ENCODE measurements at places on chromosomes 16 and 17. TPM values are rescaled to one million over a fixed set of nuclear protein-coding genes. Genes with fewer than 3 reads are reported as not detected.

The TK2 gene
- total RNA-seq: 6.9 TPM

The SMIM5 gene
- 0.16 TPM for total RNA-seq

The ABCC3 gene
- total RNA-seq: not detected

The NPIPA2 gene
- total RNA-seq: 2.0 TPM

The SPN gene
- 122 TPM for total RNA-seq

The CFAP119 gene
- 6.4 TPM for total RNA-seq

The TERB1 gene
- total RNA-seq: not detected

The NOD2 gene
- 0.78 TPM for total RNA-seq

The PRAC2 gene
- not detected for total RNA-seq

DNA sequence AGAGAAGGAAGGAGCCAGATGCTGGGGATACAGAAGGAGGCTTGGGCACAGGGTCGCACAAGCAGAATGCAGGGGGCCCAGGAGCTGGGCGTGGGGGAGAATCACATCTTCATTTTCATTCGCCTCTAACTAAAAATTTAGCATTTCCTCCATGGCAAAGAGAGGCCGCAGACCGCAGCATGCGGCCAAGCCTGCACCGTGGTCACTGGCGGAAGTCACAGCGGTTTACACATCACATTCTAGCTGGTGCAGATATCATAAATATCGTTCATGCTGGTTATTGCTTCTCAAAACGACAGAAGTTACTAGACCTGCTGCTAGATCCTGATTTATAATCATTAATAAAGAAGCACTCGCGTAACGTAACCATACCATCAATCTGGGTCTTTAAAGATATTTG is 162.0 kb downstream of the NTN1 start:
- H3K27me3 ChIP-seq: peaks cover 4% of the 10 kb centered on the region
- H3K4me1 ChIP-seq: no peaks in the 10 kb centered on the region
- H3K4me3 ChIP-seq: no peak overlapping the region
- no peak for DNase-seq
- H3K36me3 ChIP-seq: no peaks in the 10 kb centered on the region

GRCh38 chr16:87072101-87072500 is 245.1 kb downstream of the C16orf95 start:
- H3K27ac ChIP-seq: no peak overlapping the region
- H3K4me1 ChIP-seq: no peaks in the 10 kb centered on the region
- H3K27me3 ChIP-seq: peaks cover 16% of the 10 kb centered on the region
- no peak overlapping the region for H3K4me3 ChIP-seq

DNA sequence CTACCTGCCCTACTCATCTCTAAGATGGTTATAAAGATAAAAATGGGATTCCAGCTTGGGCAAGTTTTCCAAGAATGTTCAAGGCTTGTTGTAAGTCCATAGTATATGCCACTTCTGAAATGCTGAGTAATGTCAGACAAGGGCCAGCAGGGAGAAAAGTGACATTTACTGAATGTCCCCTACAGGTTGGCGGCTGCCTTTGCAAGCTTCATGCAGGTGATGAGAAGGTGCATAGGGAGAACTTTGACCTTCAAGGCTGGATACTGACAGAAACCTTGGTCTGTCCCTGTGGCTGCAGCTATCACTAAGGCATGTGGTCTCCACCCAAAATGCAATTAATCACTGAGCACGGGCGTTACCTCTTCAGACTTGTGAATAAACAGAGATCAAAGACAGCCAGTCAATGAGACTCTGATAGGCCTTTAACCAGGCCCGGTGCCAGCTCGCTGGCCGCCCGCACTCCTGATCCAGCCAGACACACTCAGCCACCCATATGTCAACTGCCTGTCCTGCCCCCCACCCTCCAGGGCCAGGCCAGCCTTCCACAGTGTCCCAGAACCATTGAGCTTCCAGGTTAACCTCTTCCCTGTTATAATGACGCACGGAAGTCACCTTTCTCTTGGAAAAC is 26.8 kb upstream of the AXIN2 start:
- DNase-seq: no peak
- H3K36me3 ChIP-seq: no peaks in the 10 kb centered on the region
- no peak overlapping the region for H3K4me3 ChIP-seq
- peaks cover 25% of the 10 kb centered on the region for H3K4me1 ChIP-seq

DNA sequence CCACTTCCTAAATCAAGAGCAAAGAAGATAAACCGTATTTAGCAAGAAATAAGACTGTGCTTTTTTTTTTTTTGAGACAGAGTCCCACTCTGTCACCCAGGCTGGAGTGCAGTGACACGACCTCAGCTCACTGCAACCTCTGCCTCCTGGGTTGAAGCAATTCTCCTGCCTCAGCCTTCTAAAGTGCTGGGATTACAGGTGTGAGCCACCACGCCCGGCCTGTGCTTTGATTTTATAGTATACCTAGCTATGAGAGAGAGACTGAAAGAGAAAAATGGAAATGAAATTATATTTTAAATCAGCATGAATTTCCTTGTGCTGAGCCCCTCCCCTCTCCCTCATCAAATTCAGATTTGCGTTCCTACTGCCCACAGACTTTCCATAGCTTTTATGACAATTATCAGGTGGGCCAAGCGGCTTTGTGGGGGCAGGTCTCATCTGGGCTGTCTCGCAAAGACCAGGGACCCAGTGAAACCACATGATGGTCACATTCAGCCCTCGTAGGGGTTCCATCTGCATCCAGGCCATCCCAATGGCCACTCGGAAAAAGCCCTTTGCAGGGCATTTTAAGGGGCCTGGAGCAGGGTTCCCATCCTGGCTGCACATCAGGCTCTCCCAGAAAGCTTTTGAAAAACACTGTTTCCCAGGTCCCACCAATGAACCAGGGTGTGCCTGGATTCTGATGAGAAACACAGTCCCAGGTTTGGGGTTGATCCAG is 8.5 kb downstream of the CACNG1 start:
- no peaks in the 10 kb centered on the region for H3K4me1 ChIP-seq
- H3K27ac ChIP-seq: no peak overlapping the region
- DNase-seq: no peak
- H3K27me3 ChIP-seq: no peaks in the 10 kb centered on the region
- no peak overlapping the region for H3K4me3 ChIP-seq

GRCh38 chr17:30476726-30477082 is 504 bp upstream of the GOSR1 start:
- H3K4me1 ChIP-seq: peaks cover 33% of the 10 kb centered on the region
- no peak for DNase-seq
- peak overlapping the region; percentile 96 for H3K27ac ChIP-seq
- peak overlapping the region; percentile 100 for H3K4me3 ChIP-seq

DNA sequence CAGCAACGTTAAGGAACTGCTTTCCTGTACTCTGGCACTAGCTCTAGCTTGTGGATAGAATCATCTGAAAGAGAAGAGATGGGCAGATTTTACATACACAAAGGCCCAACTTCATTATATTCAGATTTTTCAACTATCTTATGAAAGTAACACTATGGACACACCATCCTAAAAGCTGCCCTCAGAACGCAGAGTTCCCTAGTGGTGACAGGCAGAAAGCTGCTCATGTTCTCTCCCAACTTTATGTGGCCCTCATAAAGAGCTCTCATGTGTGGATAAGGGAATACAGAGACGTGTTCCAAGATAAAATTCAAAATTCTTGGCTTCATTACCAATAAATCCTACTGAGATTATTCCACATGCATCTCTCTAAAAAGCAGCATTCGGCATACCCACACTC is 1.5 kb downstream of the CFAP20 start:
- H3K27ac ChIP-seq: no peak overlapping the region
- peaks cover 13% of the 10 kb centered on the region for H3K36me3 ChIP-seq
- no peak for DNase-seq
- H3K4me3 ChIP-seq: peak overlapping the region; percentile 84
- no peaks in the 10 kb centered on the region for H3K27me3 ChIP-seq

GRCh38 chr16:66093191-66093590 is 273.3 kb upstream of the CDH5 start:
- no peak overlapping the region for H3K4me3 ChIP-seq
- DNase-seq: no peak
- H3K36me3 ChIP-seq: no peaks in the 10 kb centered on the region

GRCh38 chr17:1949754-1950153 is 75.4 kb downstream of the RTN4RL1 start:
- H3K4me3 ChIP-seq: no peak overlapping the region
- H3K36me3 ChIP-seq: no peaks in the 10 kb centered on the region
- no peaks in the 10 kb centered on the region for H3K4me1 ChIP-seq
- no peaks in the 10 kb centered on the region for H3K27me3 ChIP-seq
- no peak for DNase-seq

DNA sequence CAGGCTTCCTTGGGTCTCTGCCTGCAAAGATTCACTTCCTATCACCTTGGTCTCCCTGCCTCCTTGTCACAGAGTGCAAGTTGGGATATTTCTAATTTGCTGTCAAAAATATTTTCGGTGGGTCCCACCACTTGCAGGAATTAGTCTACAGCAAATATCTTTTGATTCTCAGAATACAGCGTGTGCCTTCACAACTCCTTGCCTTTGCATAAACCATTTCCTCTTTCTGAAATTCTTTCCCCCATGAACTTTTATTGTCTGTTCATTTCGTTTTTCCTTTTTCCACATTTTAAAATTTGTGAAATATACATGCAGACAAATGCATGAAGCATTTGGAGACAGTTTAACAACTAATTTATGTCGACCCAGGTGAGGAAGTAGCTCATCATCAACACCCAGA is 60.0 kb downstream of the HS3ST3B1 start:
- no peak for DNase-seq
- no peak overlapping the region for H3K27ac ChIP-seq
- H3K4me3 ChIP-seq: no peak overlapping the region
- H3K4me1 ChIP-seq: peaks cover 15% of the 10 kb centered on the region

GRCh38 chr16:1655269-1655807 is 22.7 kb upstream of the JPT2 start:
- H3K27me3 ChIP-seq: no peaks in the 10 kb centered on the region
- no peaks in the 10 kb centered on the region for H3K4me1 ChIP-seq
- DNase-seq: no peak
- H3K36me3 ChIP-seq: peaks cover 20% of the 10 kb centered on the region
- H3K27ac ChIP-seq: no peak overlapping the region

GRCh38 chr16:48478393-48478792 is 93.2 kb upstream of the SIAH1 start:
- peaks cover 12% of the 10 kb centered on the region for H3K27me3 ChIP-seq
- peaks cover 4% of the 10 kb centered on the region for H3K4me1 ChIP-seq
- H3K4me3 ChIP-seq: no peak overlapping the region

Measured in activated naive CD8-positive, alpha-beta T cell treated with anti-CD3 and anti-CD28 coated beads for 36 hours (primary cell).